ENCODE measurements at places on chromosomes 2 and 18. TPM values are rescaled to one million over a fixed set of nuclear protein-coding genes. Genes with fewer than 3 reads are reported as not detected.

DNA sequence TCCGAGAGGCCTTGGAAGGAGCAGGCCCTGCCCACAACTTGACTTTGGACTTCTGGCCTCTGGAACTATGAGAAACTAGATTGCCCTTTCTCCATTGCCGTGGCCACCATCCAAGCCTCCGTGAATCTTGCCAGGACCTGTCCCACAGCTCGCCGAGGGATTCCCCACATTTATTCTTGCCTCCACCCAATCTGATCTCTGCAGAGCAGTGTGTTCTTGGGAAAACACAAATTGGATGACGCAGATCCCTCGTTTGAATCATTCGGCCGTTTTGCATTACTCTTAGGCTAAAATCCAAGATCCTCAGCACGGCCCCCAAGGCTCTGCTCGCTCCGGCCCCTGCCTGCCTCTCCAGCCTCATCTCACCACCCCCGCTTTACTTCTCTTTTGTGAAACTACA, 364.2 kb downstream of the ZNF516 start:
- H3K27ac ChIP-seq = no peak overlapping the region
- no peaks in the 10 kb centered on the region for H3K4me1 ChIP-seq
- DNase-seq = no peak
- no peaks in the 10 kb centered on the region for H3K27me3 ChIP-seq
- no peaks in the 10 kb centered on the region for H3K36me3 ChIP-seq
- no peak overlapping the region for H3K4me3 ChIP-seq

Gene IMMT
- total RNA-seq = 66.8 TPM

DNA sequence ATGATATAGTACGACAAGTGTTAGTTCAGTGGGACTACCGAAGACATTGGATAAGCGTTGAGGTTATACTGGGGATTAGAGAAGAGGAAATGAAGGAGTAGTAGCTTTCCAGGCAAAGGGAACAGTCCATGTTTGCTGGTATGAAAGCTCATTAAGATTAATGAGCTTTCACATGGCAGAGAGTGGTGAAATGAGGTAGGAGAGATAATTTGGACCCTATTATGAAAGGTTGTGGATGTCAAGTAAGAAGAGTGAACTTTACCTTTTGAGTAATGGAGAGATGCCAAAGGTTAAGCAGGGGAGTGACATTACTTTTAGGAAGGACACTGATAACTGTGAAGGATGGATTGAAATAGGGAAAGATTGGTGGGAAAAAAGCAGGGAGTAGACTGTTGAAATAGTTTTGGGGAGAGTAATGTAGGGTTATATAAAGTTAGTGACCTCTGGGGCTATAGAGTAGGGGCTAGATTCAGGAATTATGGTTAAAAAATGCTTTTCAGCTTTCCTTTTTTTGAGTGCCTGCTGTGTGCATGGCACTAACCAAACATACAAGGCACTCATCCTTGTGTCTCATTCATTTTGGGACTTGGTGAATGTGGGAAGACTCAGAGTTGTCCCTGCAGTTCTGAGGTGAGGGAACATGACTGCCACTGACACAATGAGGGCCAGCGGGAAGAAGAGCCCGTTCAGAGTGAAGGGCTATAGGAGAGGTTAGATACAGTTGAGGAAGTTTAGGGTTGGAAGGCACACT, 87.2 kb upstream of the STON1 start:
- H3K36me3 ChIP-seq = no peaks in the 10 kb centered on the region
- H3K4me1 ChIP-seq = peaks cover 8% of the 10 kb centered on the region
- no peaks in the 10 kb centered on the region for H3K27me3 ChIP-seq
- no peak for DNase-seq

DNA sequence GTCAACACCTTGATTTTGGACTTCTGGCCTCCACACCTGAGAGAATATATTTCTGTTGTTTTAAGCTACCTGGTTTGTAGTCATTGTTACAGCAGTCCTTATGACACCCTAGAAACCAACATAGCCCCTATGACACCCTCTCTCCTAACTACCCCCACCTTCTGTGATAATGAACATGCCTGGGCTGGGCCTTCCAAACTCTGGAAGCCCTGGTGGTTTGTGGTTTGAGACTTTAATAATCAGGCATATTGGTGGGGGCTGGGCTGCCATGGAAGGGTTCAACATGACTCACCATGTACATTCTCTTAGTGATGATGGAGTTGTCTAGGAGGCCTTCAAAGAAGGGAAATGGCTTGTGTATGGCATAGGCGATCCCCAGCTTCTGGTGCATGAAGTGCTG, 3.3 kb downstream of the SP110 start:
- no peak overlapping the region for H3K4me3 ChIP-seq
- DNase-seq = no peak
- no peaks in the 10 kb centered on the region for H3K27me3 ChIP-seq
- H3K27ac ChIP-seq = no peak overlapping the region

Gene ZRANB3
- total RNA-seq = 3.5 TPM

Gene RTP5
- 0.10 TPM for total RNA-seq

Gene POTEC
- not detected for total RNA-seq

Gene HJURP
- total RNA-seq = 7.1 TPM

DNA sequence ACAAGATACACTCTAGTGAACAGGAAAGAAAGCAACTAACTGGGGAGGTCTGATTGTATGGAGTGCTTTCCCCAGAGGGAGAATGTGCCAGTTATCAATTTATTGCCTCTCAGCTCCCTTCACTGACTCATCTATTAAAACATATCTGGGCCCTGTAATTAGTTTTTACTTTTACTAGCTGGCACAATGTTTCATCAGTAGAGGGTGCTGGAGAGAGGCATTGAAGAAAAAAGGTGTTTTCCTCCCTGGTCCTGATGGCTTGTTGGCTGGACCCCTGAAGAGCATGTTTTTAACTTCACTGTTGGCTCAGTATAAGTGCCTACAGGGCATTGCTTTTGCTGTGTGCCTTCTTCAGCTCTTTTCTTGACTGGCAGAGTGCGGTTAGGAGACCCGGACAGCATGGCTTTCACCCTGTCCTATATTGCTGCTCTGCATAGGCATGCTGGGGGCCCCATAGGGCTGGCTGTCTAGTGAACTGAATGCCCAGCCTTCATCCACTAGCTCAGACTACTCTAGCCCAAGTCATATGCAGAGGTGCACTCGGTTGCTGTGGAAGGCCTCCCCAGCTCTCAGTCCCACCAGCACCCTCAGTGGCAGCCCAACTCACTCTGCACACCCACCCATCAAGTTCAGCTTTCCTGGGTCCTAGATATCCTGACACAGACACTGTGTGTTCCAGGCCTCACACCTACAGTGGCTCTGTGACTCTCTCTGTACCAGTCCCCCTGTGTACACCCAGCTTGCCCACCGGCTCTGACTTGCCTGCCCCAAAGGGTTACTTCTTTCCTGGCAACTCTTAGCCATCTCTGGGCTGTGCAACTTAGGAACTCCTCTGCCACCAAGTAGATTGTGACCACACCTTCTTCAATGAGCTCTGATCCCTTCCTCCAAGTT, 62.3 kb upstream of the ACYP2 start:
- H3K27me3 ChIP-seq = no peaks in the 10 kb centered on the region
- H3K4me3 ChIP-seq = no peak overlapping the region
- no peak for DNase-seq

GRCh38 chr2:71477231-71477691, 23.9 kb downstream of the DYSF start:
- peaks cover 6% of the 10 kb centered on the region for H3K4me1 ChIP-seq
- no peaks in the 10 kb centered on the region for H3K27me3 ChIP-seq
- H3K4me3 ChIP-seq = no peak overlapping the region
- H3K36me3 ChIP-seq = peaks cover 12% of the 10 kb centered on the region
- no peak for DNase-seq

Data from left lung (tissue), 14 donors.